ENCODE measurements at places on chromosomes 7 and 10.

DNA sequence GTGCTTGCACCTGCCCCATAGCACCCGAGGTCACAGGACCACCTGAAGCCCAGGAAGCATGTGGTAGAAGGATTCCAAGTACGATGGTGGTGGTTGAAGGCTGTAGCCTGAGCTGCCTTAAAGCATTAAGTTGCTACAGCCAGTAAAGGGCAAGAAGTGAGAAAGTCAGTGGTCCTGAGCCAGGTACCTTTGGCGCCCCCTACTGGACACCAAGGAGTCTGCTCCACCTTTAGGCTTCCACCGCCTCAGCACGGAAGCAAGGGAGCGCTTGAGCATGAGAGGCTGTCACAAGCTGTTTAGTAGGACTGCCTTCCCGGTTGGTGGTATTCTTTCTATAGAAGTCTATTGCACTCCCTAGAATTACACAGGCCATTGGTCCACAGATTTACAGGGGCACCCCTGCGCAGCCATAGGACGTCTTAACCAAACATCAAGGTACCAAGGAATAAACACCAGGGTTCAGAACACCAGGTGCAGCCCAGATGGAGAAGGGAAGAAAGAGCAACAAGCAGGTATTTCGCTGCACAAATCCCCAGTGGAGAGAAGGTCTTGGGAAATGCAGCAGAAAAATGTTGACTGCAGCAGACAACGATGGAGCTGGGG, 2.2 kb downstream of the CRTAC1 start:
- DNase-seq = peak; percentile 63

- no peak for DNase-seq
Measured at GRCh38 chr7:44277851-44278250, 47.5 kb downstream of the CAMK2B start.

- no peak for DNase-seq
Measured at GRCh38 chr7:143145-143751, 49.1 kb upstream of the FAM20C start.

DNA sequence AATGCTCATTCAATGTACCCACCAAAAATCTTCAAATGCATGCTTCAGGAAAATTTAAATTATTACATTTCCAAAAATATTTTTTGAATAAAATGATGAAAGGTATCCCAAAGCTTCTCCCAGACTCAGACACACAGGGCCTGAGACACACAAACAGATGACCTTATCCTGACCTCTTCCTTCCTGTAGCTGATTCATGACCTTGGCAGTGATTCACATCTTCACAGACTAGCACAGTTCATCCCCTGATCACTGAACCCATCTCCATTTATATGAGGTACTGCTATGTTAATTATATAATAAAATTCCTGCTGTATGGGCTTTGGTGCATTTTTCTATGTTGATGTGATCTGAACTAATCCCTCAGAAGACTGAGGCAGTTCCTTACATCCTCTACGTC, 265.0 kb upstream of the GLI3 start:
- DNase-seq = no peak

DNA sequence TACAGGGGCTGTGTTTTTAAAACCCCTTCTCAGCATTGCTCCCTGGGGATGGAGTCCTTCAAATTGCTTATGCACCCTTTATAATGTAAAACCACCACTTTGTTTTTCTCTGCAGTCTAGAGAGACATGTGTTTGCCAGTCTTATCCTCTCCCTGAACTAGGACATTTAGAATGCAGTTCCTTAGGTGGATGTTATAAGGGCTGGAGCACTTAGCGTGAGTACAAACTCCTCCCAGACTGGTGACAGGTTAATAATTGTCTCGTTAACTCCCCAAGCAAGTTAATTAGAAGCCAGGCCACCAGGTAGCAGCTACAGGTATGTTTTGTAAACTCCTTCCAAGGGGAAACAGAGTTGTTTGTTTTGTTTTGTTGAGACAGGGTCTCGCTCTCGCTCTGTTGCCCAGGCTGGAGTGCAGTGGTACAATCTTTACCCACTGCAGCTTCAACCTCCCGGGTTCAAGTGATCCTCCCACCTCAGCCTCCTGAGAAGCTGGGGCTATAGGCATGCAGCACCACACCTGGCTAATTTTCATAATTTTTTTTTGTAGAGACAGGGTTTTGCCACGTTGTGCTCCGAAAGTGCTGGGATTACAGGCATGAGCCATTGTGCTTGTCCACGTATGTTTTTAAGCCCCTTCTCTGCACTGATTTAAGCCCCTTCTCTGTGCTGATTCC, 100.2 kb downstream of the FAM107B start:
- no peak for DNase-seq

DNA sequence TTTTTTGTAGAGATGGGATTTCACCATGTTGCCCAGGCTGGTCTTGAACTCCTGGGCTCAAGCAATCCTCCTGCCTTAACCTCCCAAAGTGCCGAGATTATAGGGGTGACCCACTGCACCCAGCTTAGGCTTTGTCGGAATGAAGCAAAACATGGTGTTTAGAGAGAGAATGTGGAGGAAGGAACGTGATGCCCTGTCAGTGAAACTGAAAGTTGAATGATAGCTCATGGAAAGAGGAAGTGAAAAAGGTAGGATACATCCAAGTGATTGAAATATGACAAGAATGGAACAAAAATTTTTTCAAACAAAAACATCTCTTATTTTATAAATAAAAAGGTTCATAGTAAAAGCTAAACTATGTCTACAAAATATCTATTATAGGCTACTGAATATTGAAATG, 5.9 kb downstream of the AKAP9 start:
- DNase-seq = no peak

- DNase-seq = no peak
Measured at GRCh38 chr10:44803862-44804261, 107.3 kb upstream of the TMEM72 start.

Measured in Jurkat, Clone E6-1 (cell line).